ENCODE measurements at places on chromosomes 1 and 21.

DNA sequence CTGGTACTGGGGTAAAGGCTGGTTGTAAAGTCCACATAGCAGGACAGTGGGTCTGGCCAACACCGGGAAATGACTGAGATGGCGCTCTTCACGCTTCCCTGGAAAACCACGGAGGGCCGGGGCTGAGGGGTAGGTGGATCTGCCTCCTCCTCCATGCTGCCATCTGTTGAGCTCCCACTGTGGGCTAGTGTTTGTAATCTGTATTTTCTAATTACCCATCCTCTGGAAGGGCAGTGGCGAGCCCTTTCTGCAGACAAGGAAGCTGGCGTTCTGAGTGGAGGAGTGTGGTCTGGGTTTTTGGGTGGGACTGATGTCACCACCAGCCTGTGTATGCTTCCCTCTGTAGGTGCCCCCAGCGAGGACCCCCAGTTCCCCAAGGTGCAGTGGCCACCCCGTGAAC, 34.1 kb upstream of the LHX4 start:
- DNase-seq = no peak

- no peak for DNase-seq
Observed at GRCh38 chr1:204992201-204992997, 50.6 kb upstream of the CNTN2 start.

DNA sequence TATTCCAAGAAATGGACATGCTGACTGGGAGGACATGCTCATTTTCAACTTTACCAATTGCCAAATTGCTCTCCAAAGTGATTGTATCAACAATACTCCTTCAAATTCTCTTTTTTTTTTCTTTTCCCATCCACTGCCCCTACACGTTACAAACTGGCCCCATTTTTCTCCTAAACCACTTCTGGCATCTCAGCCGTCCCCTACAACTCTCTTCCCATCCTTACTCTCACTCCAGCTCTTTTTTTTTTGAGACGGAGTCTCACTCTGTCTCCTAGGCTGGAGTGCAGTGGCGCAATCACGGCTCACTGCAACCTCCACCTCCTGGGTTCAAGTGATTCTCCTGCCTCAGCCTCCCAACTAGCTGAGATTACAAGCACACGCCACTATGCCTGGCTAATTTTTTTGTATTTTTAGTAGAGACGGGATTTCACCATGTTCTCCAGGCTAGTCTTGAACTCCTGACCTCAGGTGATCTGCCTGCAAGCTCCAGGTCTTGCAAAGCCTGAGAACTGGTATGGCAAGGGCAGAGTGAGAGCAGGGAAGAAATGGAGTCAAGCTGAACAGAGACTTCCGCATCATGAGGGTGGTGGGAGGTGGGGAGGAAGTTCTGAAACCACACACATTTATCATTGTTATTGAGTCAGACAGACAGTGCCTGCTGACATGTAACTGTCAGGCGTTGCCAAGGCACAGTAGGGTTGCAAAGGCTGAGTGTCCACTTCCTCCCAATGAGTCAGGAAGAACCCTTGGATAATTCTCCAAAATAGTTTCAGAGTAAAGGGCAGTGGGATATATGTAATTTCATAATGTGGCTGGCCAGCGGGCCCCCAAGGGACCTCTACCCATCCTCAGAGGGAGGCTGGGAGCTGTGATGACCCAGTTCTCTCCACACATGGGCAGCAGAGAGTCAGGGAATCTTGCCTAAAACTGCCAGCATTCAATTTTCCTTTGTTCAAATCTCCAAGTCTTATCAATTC, 17.4 kb downstream of the CELA3A start:
- DNase-seq = no peak

DNA sequence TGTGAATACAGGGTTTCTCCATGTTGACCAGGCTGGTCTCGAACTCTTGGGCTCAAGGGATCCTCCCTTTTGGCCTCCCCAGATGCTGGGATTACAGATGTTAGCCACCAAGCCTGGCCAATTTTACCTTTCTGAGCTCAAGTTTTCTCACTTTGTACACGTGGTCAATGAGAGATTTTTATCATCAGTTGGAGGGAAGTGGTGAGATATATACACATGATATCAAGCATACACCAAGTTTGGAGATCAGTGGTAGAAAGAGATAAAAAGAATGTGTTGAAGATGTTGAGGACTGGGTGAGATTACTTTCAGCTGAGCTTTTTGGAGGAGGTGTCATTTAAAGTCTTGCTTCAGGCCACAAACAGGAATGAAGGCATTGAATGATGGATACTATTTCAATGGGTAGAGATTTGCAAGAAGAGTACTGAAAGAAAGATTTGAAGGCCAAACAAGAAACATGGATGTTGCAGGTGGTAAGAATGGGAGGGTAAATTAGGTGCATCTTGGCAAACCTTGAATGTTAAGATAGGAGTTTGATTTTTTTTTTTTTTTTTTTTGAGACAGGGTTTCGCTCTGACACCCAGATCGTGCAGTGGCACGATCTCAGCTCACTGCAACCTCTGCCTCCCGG, 3.0 kb upstream of the SESN2 start:
- no peak for DNase-seq

- DNase-seq = no peak
Observed at GRCh38 chr21:17598437-17598836, 14.3 kb downstream of the BTG3 start.

DNA sequence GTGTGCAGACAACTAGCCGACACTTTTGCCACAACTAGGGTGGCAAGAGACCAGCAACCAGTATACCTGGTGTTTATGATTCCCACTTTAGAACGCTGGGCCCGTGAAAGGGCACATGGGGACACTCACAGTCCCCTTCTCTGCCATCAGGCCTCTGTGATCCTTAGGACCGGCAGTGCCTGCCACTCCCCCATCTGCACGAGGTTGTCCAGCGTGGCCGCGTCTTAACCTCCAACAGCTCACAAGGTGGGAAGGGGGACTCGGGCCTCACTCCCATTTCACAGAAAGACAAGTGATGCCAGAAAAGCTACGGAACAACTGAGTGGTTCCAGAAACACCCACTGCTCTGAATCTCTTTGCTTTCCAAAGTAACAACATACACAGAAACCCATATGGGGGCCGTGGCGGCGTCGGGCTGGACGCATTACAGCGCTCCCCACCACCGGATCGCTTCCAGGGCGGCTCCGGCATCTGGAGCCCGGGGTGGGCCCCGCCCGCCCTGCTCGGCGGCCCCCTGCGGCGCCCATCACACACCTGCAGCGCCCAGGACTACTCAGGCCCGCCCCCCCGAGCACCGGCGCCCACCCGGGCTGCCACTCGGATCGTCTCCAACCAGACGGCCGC, 1.0 kb downstream of the ZNF496 start:
- no peak for DNase-seq

DNA sequence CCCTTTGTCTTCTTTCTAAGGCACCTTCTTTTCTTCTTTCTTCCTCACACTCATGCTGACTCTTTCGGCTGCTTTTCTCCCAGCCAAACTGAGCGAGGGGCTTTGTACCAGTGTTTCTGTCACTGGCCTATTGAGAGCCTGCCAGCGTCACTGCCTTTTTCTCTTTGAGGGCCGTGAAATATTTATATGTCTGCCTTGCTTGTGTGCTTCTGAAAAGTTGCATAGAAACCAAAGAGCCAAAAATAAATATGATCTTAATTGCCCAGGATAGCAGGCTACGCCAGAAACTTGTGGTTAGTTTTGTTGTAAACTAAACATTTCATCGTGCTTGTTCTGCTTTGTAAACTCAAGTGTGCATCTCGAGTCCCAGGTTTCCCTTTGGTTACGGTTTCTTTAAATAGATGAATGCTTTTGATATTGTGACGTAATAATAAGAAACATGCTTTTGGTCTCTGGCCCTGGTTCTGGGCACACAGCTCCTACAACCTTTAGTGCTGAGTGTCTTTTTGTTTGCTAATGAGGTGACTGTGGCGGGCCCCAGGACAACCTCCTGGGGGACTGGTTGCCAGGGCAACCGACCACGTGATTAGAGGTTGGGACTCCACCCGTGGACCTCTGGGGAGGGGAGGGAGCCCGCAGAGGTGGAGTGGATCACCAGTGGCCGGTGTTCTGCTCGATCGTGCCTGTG, 10.8 kb downstream of the SLC37A1 start:
- no peak for DNase-seq

DNA sequence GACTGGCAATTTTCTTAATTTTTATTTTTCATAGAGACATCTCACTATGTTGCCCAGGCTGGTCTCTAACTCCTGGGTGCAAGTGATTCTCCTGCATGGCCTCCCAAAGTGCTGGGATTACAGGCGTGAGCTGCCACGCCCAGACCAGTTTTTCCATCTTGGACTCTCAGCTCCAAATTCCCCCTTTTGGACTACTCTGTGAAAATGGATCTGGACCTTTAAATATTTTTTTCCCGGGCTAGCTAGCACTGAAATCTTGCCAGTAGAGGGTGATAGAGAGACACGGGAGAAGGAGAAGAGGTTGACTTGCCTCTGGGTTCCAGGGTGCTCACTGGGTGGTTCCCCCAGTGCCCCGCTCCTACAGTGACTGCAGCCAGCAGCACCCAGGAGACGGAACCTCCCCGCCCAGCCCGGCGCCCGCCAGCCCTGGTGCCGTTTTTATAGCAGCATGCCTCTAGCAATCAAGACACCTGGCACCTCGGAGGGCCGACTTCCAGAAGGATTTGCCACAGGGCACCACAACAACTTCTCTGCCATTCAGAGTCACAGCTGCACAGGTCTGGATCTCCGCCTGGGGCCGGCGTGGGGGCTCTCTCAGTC, 34.7 kb upstream of the SCCPDH start:
- no peak for DNase-seq

- no peak for DNase-seq
Observed at GRCh38 chr1:232744847-232745246, 60.4 kb upstream of the MAP10 start.

GRCh38 chr1:97630948-97631347, 289.9 kb downstream of the DPYD start:
- DNase-seq = no peak

DNA sequence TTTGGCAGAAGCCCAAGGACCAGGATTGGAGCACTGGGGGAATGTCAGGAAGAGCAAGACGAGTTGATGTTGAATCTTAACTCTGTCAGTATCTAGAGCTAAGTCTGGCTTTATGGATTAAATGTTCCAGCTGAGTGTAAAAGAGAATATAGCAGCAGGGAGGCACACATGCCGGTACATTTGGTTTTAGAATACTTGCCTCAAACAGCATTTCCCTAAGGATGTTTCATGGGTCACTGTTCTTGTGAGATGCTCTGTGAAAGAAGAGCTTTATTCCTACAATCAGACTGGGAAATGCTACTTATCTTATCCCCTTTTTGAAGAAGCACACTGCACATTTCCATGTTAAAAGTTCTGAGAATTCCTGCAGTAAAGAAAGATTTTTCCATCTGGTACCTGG, 440.3 kb upstream of the B3GALT2 start:
- DNase-seq = no peak

GRCh38 chr1:9284061-9284460, 8.6 kb upstream of the SPSB1 start:
- no peak for DNase-seq

DNA sequence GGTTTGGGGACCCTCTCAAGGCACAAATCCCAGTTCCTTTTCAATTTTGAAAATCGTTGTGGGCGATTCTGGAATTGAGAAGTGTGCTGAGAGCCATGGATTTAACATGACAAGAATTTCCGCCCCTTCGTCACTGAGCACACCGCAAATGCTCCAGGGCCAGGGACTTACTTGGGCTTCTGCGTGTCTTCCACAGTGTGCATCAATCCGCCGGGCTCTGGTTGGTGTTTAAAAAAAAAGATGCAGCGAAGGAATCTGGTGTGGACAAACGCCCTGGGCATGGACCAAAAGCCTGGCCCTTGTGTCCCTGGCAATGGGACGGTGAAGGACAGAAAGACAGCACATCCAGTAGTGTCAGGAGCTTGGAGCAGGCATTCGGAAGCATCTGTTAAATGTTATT, 696 bp upstream of the CLDN14 start:
- no peak for DNase-seq

GRCh38 chr1:166390366-166391033, 223.7 kb upstream of the FAM78B start:
- no peak for DNase-seq

- DNase-seq = no peak
Observed at GRCh38 chr1:12368646-12369045, 138.8 kb downstream of the VPS13D start.
